ENCODE measurements at places on chromosomes 7 and 10. TPM values are rescaled to one million over a fixed set of nuclear protein-coding genes. Genes with fewer than 3 reads are reported as not detected.
A peak's percentile ranks its signal among the peaks of the same experiment; 100 is the strongest.

DNA sequence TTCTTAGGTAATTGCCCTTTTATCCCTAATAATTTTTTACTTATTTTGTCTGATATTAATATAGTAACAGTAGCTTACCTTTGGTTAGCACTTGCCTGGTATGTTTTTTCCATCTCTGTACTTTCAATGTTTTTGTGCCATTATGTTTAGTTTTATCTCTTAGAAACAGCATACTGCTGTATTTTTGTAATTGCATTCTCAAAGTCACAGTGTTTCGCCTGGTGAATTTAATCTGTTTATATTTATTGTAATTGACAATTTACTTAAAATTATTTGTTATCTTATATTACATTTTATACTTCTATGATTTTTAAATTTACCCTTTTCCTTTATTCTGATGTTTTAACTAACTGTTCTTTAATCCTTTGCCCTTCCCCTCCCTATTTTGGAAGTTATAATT, 166.4 kb downstream of the RELN start:
- H3K4me3 ChIP-seq: no peak overlapping the region
- no peaks in the 10 kb centered on the region for H3K36me3 ChIP-seq
- no peak overlapping the region for H3K27ac ChIP-seq
- no peaks in the 10 kb centered on the region for H3K27me3 ChIP-seq
- H3K4me1 ChIP-seq: no peaks in the 10 kb centered on the region
- DNase-seq: no peak

DNA sequence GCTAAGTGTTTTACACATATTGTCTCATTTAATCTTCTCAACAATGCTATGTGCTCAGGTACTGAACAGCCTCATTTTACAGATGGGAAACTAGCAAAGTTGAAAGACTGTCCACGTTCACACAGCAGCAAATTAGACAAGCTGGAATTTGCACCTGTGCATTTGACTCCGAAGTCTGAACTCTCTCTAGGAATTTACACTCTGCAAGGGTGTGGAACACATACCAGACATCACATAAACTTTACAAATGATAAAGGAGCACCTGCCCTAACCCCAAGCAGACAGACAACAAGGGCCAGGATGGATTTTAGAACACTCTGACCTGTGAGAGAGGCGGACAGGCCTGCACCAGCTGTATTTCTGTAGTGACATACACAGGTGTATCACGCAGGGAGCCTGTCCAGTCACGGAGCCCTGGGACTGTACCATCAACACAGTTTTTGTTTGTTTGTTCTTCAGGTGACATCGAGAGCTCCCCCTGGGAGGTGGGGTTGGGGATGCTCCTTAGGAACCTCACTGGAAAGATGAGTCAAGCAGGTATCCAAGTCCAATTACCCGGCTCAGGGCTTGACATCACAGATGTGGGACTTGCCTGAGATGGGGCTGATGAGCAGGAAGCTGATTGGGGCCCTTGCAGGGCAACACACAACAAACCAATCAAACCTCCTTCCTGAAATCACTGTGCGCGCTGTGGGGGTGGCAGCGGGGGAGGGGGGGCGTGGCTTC, 31.0 kb downstream of the MKI67 start:
- no peaks in the 10 kb centered on the region for H3K27me3 ChIP-seq
- DNase-seq: peak; percentile 33
- no peak overlapping the region for H3K4me3 ChIP-seq
- H3K36me3 ChIP-seq: no peaks in the 10 kb centered on the region
- no peak overlapping the region for H3K27ac ChIP-seq

The SLC26A3 gene
- total RNA-seq: 296 TPM

DNA sequence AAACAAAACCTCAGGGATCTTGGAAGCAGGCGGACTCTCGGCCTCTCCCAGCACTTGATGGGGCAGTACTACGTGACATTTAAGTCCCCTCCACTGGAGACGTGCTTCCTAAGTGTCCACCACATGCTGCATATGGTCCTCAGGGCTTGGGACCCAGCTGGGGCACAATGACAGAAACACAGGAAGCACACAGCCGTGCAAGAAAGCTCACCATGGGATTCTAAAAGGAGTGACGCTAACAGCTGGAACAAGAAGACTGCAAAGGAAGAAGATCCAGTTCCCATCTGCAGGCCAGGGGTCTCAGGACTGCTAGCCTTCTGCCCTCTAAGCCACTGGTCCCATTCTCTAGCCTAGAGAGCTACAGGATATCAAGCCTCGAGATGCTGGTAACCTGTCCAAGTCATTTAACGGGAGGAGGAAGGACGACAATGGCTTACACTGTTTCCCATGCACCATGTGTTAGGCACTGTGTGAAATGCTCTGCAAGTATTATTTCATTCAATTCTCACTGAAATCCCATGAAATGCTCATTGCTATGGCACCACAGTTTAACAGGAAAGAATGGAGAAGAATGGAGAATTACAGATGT, 61.1 kb downstream of the KCNMA1 start:
- H3K4me1 ChIP-seq: peaks cover 6% of the 10 kb centered on the region
- H3K4me3 ChIP-seq: no peak overlapping the region
- no peak overlapping the region for H3K27ac ChIP-seq
- H3K27me3 ChIP-seq: no peaks in the 10 kb centered on the region
- no peak for DNase-seq
- no peaks in the 10 kb centered on the region for H3K36me3 ChIP-seq

GRCh38 chr7:55794527-55794926, 68.0 kb downstream of the SEPTIN14 start:
- DNase-seq: no peak
- no peaks in the 10 kb centered on the region for H3K36me3 ChIP-seq
- H3K27me3 ChIP-seq: no peaks in the 10 kb centered on the region
- no peak overlapping the region for H3K4me3 ChIP-seq
- H3K27ac ChIP-seq: no peak overlapping the region

The BAZ1B gene
- total RNA-seq: 48.0 TPM

The KIAA1549 gene
- total RNA-seq: 1.5 TPM
